ENCODE measurements at places on chromosomes 7 and 10. TPM values are rescaled to one million over a fixed set of nuclear protein-coding genes. Genes with fewer than 3 reads are reported as not detected.

Gene MEIG1
- not detected for total RNA-seq

Gene AGBL3
- total RNA-seq = 0.40 TPM

DNA sequence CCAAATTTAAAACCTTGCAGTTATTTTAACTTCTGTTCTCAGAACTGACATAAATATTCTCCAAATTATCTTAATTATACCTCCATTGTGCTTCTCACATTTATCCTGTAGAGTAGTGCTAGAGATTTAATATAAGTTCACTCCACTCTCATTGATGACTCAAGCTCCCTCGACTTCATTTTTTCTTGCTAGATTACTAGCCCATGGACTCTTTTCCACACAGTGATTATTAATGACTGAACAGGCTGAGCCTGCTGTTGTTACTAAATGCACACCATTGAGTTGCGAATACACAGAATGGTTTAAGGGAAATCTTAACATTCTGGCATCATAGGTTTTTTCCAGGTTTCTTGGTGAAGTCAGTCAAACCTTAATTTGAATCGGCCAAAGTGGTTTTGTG lies 179.5 kb upstream of the AKR1E2 start:
- DNase-seq = no peak

DNA sequence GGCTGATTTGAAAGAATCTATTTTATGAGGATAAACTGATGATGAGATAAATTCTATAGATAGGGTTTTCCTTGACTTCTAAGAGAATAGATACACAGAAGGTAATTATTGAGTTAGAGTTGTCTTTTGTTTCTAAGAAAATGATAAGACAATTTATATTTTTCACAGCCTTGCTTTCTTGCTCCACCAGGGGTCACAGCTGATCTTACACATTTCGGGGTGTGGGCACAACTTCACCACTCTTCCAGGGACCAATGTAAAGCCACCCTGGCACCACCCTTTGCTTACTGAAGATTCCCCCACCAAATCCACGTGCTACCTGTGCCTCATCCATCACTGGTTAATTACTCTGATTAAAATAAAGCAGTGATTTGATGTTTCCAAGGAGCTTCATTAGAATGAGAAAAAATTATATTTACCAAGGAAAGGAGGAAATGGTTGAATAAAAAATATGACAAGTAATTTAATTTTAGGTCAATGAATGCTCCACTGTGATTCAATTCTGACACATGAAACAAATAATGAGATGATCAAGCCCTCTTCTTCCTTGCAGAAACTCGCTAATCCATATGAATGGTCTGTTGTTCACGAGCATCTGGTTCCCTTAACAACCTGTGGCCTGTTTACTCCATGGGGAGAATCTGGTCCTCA lies 177.3 kb upstream of the TNS3 start:
- DNase-seq = no peak

DNA sequence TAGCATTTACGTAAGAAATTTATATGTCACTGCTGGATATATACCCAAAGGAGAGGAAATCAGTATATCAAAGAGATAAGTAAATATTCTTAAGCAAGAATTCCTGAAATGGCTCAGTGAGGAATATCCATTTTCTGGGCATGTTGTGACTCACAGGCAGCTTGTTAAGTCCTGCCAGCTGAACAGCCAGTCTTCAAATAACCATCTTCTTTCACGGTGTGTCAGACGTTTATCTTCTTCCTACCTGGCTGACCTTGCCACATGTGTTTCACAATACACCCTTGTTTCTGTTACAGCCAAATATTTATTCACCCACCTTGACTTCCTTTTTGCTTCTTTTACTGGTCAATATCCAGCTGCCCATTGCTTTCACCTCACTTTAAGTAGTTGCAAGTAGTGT lies 648.1 kb downstream of the ANKRD7 start:
- DNase-seq = no peak

Gene HMX3
- 5.0 TPM for total RNA-seq

Gene CCNY
- total RNA-seq = 36.1 TPM

- no peak for DNase-seq
Observed at GRCh38 chr10:113425541-113425951, 127.3 kb upstream of the HABP2 start.

Gene PKD2L1
- not detected for total RNA-seq

Gene OR13A1
- total RNA-seq = not detected

DNA sequence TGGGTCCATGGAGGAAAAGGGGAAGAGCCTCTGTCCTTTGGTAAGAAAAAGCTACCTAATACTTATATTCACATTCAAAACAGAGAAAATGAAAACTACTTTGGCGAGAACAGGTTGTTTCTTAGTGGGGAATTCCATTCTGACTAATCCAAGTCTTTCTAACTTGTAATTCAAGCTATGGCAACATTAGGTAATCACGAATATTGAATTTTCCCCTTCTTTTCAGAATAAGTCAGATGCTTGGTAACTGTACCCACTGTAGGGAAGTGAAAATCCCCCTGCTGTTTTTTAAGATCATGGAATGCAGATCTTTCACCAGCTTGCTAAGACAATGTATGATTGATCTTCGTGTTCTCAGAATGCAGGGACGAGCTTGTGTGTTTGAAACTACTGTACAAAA lies 384.4 kb downstream of the TCERG1L start:
- no peak for DNase-seq

DNA sequence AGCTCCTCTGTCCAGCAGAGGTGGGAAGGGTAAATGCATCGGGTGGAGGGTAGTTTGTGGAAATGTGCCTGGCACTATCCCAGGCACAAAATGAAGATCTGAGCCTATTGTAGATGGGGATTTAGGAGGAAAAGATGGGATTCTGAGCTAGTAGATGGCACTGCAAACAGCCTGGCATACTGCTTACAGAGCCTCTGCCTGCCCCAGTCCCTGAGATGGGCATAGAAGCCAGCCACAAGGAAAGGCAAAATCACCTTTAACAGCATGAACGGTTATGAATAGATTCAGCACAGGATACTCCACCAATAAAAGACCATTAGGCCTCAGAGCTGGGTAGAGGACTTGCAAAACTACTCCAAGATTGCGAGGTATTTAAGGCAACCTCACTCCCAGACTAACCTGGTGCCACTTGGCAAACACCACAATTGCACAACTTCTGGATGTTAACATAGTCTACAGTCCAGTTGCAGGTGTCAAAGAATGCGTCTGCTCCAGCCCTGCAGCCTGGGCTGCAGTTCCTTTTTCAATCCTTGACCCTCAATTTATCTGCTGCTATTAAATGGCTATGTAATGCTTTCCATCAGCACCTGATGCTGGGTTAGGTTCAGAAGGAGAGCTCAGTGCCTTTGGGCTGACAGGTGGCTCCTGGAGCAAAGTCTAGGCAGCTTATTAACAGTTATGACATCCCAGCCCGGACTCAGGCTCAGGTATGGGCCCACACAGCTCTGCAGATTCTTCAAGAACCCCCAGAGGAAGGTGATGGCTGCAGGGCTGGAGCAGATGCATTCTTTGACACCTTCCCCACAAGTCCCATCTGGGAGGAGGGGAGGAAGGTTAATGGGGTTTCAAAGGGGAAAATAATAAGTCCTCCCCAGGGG lies 34.0 kb downstream of the CDHR3 start:
- DNase-seq = no peak

Gene PROSER2
- 2.1 TPM for total RNA-seq

Gene KEL
- total RNA-seq = not detected

Gene SERPINE1
- total RNA-seq = 73.4 TPM

Gene PCBD1
- 21.0 TPM for total RNA-seq

Gene CYP2C19
- total RNA-seq = not detected

GRCh38 chr7:16847381-16847860 lies 34.4 kb downstream of the AGR3 start:
- DNase-seq = no peak

- DNase-seq = no peak
Observed at GRCh38 chr7:17854261-17855047, 85.8 kb downstream of the SNX13 start.
